ENCODE measurements at places on chromosomes 5 and 9. TPM values are rescaled to one million over a fixed set of nuclear protein-coding genes. Genes with fewer than 3 reads are reported as not detected.

DNA sequence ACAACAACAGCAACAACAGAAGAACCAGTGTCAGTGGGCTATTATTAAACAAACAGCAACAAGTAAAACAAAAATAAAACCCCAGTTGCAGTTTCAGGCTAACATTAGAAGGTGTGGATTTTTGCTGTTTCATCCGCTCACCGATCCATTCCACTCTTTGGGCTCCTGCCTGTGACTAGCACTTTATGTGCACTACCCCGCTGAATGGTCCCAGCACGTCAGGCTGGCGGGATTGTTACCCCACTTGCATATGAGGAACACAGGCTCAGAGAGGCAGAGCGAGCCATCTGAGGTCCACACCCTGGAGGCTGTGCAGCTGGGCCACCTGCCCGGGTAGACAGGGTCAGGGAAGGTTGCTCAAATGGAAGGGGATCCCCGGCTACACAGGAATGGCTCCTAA, 26.0 kb downstream of the NSG2 start:
- no peak for DNase-seq

DNA sequence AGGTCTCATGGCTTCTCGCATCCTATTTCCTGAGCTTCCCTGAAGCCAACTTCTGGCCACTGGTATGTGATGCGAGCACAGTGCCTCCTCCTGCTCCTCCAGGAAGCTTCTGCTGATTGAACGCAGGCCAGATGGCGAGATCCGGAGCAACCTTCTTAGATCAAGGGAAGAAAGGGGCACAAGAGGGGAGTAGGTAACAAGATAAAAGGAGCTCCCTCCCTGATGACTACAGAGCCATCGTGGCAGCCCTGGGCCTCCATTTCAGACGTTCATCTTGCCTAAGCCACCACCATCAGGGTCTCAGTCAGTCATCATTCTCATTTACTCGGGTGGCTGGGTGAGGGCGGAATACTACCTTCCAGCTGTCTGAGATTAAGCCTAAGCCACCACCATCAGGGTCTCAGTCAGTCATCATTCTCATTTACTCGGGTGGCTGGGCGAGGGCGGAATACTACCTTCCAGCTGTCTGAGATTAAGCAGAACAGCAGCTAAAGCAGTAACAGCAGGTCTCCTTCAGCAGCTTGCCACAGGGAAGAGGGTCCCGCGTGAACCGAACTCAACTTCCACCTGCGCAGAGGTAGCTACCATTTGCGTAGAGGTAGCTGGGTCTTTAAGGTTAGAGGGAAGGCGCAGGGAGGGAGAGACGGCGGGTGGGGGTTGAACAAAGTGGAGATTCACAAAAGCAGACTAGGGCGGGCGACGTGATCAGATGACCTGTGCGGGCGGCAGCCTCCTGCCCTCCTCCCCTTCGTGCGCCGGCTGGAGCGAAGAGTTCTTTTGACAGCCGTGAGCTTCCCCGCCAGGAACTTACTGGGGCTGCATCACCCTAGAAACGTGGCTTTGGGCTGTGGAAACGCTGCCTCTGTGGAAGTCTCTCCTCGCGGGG, 27.9 kb upstream of the MGAT1 start:
- DNase-seq: no peak

- DNase-seq: no peak
Observed at GRCh38 chr9:107489144-107489673, 360 bp downstream of the KLF4 start.

GRCh38 chr5:150067405-150067960, 18.9 kb downstream of the CSF1R start:
- no peak for DNase-seq

GRCh38 chr5:759781-760362, 24.7 kb downstream of the ZDHHC11B start:
- no peak for DNase-seq

GRCh38 chr9:36559036-36559695, 13.5 kb upstream of the MELK start:
- no peak for DNase-seq

The PDZD2 gene
- 1.2 TPM for total RNA-seq

The MCC gene
- total RNA-seq: 19.0 TPM

The SLIT3 gene
- under 0.01 TPM for total RNA-seq
